ENCODE measurements at places on chromosomes 5 and 9.
A peak's percentile ranks its signal among the peaks of the same experiment; 100 is the strongest.

DNA sequence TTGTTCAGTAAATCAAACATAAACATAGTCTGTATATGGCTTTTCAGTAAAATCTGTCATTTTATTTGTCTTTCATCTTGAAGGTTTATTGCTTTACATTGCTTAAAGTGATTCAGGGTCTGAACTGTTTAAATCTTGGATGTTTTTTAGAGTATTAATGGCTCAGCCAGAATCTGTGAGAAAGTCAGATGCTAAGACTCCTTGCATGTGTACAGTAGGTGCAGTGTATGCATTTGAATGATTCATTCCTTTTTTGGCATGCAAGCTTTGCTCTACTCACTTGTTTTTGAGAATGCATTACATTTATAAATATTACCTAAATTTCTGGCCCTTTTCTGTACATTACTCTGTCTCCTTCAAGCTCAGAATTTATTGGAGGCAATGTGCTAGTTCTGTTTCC, 271.0 kb upstream of the RIOK2 start:
- DNase-seq, result no peak

DNA sequence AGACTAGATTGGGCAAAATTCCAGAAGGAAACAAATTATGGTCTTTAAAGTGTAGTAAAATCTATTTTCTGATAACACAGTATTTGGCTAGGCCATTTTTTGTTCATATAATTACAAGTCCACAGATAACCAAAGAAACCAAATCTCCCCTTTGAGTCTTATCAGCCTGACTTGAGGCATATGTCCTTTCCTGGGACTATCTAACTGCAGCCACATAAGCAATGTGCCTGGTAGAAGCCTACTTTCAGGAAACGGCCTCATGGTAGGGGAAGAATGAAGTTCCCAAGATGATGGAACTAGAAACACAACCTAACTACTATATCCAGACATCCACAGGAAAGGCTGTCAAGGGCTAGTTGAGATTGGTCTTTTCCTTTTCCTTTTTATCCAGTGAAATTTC, 130.0 kb downstream of the PIK3R1 start:
- no peak for DNase-seq

DNA sequence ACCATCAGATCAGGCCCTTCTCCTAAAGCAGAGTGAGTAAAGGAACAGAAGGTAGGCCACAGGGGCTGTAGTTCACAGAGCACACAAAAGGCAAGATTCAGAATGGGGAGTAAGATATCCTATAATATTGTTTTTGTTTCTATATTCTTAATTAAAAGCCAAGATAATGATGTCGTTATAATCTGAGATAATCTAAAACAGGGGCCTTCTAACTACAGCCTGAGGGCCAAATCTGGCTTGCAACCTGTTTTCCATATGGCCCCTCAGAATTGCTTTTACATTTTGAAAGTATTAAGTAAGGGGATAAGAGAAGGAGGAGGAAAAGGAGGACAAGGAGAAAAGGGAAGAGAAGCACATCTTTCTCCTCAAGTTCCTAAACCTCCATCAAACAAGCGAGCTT, 435.8 kb downstream of the CSNK1G3 start:
- DNase-seq, result no peak

- no peak for DNase-seq
These were observed 257.6 kb downstream of the SEMA5A start for GRCh38 chr5:9288234-9288633.

GRCh38 chr5:73095564-73096238, 24.7 kb upstream of the TMEM171 start:
- DNase-seq, result no peak

- no peak for DNase-seq
These were observed 51.9 kb upstream of the IQGAP2 start for GRCh38 chr5:76351176-76351575.

DNA sequence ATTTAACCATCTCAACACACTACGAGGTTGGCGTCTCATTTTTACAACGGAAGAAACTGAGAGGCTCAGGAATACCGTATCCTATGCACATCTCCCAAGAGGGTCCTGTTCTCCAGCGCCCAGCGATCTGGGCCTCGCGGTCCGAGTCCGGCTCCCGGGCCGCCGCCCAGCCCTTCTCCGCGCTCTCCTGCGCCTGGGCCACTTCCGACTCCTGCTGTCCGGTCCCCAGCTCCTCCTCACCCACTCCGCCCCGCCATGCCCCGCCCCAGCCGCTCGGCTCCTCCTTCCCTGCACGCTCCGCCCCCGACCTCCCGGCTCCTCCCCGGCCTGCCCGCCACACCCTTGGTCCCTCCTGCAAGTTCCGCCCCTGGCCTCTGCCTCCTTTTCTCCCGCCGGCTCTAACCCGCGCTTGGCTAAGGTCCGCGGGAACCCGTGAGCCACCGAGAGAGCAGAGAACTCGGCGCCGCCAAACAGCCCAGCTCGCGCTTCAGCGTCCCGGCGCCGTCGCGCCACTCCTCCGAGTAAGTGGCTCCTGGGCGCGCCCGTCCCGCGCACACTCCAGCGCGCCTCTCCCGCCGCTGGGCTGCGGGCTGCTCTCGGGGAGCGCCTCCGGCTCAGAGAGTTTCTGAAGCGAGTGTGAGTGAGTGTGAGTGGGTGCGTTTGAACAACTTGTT, 87.3 kb upstream of the TNFAIP8 start:
- peak; percentile 95 for DNase-seq

GRCh38 chr9:113584428-113585084, 121.0 kb downstream of the RGS3 start:
- DNase-seq, result no peak

GRCh38 chr9:124940894-124941678, at the start of gene GOLGA1:
GOLGA1 (minus strand) TSS chr9:124941083; CDS start chr9:124938711, 2,372 bp downstream.
- peak; percentile 95 for DNase-seq

DNA sequence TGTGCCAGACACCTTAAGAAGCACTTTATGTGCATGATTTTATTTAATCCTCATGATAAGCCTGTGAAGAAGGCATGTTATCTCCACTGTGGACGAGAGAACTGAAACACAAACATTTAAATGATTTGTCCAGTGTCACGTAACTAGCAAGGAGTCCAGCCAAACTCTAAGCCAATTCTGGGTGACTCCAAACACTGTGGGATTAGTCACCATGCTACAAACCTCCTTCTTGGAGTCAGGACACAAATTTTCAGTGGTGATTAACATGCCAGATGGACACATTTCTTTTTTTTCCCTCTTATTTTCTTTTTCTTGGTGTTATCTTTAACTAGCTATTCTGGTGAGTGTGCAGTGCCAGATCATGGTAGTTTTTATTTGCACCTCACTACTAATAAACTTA, 316.8 kb downstream of the NDUFS4 start:
- DNase-seq, result no peak

DNA sequence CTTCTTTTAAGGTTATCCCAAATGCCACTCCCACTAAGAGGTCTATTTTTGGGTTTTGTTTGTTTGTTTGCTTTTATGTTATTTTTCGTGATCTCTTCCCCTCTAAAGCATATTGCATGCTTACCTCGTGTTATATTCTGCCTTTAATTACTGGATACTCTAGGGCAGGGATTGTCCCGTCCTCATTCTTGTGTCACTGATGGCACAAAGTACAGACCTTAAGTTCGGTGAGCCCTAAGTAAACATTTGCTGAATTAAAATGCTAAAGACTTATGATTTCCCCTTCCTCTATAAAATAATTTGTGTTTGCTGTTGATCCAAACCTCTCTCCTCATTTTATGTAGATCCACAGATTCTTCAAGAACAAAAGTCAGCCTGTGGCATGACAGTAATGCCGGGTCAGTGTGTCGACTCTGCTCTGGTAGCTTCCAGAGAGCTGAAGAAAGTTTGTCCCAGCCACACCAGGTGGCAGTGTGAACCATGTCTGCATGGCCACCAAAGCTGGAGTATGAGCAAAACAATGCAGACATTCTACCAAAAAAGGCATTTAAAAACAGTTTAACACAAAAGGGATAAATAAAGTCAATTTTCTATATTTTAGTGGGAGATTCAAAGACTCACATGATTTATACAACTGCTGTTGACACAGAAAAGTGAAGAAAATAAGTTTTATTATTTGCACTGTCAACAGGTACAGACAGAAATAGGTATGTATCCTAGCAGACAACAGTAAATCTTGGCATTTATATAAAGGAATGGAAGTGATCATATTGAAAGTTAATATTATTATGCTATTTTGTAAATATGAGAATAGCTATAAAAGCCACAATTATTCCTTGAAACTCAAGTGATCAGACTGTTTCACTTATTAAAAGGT, 17.9 kb upstream of the POC5 start:
- peak; percentile 6 for DNase-seq
